Pons (tissue), 1 donor: ENCODE measurements at places on chromosomes 7 and 10.

- DNase-seq: no peak
Measured at GRCh38 chr7:2546776-2547586, 8.3 kb downstream of the BRAT1 start.

DNA sequence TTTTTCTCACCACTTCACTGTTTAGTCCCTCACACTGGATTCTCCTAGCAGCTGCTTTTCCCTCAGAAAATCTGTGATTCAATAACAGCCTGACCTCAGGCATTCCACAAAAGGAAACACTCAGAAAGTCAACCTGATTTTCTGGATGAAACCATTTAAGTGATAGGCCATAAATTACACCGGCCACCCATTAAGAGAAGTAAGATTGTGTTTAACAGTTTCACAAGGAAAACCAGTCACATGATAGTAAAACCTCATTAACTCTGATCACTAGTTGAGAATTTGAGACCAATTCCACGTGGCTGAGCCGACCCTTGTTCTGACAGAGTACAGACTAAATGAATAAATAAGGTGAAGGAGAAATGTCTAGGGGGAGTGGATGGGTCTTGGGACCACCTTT, 7.7 kb downstream of the GRM8 start:
- no peak for DNase-seq

DNA sequence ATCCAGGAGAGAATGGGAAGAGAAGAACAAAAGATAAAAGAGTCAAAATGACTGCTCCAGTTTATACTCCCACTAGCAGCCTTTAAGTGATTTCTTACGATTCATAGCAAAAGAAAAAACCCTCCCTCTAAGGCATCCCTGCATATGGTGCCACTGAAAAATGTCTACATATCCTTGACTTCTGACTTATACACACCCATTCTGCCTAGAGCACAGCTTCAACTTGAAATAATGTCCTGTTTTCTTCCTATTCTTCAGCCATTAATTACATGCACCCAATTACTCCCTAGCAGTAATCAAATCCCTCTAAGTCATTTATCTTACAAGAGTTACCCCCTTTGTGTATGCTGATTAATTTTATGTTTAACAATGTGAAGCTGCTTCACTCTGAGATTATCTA, 393.5 kb downstream of the HTR7 start:
- no peak for DNase-seq

DNA sequence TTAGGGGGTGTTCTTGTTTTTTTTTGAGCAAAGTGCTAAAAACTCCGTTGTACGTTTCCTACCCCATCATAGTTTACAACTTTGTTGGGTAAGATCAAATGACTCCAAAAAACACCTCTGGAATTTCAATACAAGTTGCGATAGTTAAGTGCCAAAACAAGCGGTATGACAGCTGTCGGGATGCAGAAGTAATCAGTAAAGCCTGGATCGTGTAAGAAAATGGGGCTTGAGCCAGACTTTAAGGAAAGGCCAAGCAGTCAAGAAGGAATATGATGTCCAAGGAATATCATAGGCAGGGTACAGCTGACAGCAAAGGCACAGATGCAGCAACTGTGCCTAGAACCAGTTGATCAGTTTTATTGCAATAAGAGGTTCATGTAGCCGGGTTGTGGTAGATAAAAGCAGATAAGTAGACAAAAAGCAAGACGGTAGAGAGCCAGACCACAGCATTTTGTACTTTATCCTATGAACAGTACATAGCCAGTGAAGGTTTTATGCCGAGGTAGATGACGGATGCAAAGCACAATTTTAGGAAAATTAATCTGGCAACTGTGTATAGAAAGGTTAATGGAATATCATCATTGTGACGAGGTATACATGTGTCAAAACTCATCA, 45.5 kb downstream of the UBE2H start:
- no peak for DNase-seq

DNA sequence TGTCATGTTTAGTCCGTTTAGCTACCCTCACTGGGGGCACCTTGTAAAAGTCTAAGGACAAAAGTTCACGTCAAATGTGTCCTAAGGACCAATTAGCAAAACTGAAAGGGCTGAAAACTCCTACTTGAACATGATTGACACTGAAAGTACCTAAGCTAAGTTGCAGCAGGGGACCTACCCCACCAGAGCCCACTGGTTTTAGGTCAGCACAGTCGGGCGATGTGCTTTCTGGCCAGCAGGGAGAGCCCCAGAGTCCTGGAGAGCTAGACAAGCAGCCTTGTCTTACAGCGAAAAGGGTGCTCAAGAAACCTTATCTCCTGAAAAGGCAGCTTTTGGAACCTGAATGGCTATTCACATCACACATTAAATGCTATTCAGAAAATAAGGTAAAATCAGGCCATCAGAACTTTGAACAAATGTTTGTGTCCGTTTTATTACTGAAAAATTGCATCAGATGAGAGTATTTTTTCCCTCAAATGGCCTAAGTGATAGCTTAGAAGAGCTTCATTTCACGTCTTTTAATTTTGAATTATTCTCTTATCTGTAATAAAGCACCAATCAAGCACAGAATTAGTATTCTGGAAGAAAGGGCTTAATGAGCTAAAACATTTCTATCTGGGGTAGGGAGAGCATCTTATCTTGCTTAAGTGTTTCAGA, 52.2 kb upstream of the MKI67 start:
- DNase-seq: no peak

- peak; percentile 87 for DNase-seq
Measured at GRCh38 chr10:106571192-106571946, 593.1 kb downstream of the SORCS1 start.

GRCh38 chr10:72013202-72013945, 49.2 kb downstream of the CHST3 start:
- DNase-seq: peak; percentile 71

- DNase-seq: no peak
Measured at GRCh38 chr10:4768416-4768815, 57.6 kb upstream of the AKR1E2 start.

- DNase-seq: no peak
Measured at GRCh38 chr10:49107111-49107886, 8.0 kb downstream of the VSTM4 start.

GRCh38 chr10:124983321-124983720, 41.4 kb downstream of the ZRANB1 start:
- no peak for DNase-seq
